ENCODE measurements at places on chromosomes 16 and 17.

DNA sequence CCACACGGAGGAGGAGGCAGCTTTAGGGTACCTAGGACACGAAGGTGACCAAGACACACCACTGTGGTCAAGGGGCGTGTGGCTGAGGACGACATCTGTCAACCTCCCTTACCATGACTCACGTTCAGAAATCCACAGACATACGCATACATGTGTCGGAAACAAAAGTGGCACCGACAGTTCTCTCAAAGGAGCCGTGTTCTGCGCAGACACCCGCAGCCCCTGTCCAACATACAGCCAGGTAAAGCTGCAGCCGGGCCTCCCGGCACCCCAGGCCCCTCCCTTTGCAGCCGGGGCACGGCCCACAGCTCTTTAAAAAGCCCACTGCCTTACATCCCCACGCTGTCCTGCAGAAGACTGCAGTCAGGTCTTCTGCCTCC, 40.5 kb upstream of the KLHDC4 start:
- no peak for DNase-seq

GRCh38 chr17:60602385-60602742, 2.4 kb downstream of the PPM1D start:
- DNase-seq = no peak

DNA sequence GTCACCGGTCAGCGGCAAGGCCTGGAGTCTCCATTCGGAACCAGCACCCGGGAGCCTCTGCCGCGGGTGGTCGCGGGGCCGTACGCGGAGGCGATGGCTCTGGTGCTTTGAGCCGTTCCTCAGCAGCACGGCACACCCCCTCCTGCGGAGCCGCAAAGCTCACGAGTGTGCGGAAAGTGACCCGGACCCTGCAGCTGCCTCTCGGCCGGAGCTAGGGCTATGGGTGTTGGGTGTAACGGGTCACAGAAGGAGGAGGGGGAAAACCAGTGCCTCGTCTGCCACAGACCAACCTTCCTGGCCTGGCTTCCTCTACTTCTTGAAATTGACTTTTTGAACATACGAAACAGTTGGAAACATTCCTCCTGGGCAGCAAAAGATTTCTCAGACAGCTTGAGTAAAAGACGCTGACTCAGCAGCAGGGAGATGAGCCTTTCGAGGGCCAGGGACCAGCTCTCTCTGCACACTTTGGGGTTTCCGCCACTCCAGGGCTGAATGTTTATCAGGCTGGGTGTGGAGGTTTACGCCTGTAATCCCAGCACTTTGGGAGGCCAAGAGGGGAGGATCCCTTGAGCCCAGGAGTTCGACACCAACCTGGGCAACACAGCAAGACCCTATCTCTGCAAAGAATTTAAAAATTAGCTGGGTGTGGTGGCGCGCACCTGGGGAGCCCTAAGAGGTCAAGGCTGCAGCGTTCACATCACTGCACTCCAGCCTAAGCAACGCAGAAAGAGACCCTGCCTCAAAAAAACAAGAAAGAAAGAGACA, 26.4 kb upstream of the PITPNA start:
- DNase-seq = no peak

DNA sequence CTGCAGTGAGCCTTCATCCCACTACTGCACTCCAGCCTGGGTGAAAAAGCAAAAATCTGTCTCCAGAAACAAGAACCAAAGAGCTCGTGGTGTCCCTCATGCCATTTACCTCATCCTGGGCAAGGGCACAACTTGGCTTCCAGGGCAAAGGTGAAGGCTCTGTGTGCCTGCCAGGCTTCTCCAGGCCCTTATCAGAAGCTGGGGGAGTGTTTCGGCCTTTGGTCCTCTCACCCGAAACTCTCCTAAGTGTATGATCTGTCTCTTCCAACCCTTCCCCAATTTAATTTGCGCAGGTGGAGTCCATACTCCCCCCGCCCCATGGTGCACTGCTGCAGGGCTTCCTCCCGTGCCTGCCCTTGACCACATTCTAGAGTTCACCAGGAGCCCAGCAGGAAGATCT, 1.1 kb downstream of the CES2 start:
- no peak for DNase-seq

GRCh38 chr17:8384801-8385378, 1.9 kb upstream of the RPL26 start:
- DNase-seq = no peak

Data from NCI-H187 treated with DMSO at 0.1 percent for 48 hours (cell line).